ENCODE measurements at places on chromosomes 13 and 19.

DNA sequence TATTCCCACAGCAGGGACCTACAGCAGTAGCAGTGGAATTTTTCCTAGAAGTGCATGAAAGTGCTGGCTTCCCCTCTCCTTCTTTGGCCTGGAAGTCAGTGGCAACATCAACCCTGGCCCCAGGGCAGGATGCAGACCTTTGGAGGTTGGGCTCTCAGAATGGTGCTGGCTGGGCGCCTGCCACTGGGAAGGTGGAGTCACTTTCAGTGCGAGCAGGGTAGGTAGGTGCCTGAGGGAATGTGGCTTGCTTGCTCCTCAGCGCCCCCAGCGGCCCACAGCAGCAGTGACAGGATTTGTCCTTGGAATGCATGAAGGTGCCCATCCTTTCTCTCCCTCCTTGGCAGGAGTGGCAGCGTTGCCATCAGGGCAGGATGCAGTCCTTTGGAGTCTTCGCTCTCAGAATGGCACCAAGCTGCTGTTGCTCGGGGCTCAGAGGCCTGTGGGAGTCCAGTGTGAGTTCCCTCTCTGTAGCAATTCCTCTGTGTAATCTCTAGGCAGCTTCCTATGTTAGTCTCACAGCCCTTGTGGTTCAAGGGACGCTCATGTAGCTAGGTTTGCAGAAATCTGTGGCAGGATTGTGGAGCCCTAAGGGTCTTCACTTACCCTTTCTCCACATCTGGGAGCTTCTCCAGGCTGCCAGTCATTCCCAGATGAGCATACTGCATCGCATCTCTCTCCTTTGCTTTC lies 354.4 kb upstream of the DACH1 start:
- DNase-seq = no peak

GRCh38 chr13:66424422-66424821 lies 805.7 kb downstream of the PCDH9 start:
- DNase-seq = no peak

DNA sequence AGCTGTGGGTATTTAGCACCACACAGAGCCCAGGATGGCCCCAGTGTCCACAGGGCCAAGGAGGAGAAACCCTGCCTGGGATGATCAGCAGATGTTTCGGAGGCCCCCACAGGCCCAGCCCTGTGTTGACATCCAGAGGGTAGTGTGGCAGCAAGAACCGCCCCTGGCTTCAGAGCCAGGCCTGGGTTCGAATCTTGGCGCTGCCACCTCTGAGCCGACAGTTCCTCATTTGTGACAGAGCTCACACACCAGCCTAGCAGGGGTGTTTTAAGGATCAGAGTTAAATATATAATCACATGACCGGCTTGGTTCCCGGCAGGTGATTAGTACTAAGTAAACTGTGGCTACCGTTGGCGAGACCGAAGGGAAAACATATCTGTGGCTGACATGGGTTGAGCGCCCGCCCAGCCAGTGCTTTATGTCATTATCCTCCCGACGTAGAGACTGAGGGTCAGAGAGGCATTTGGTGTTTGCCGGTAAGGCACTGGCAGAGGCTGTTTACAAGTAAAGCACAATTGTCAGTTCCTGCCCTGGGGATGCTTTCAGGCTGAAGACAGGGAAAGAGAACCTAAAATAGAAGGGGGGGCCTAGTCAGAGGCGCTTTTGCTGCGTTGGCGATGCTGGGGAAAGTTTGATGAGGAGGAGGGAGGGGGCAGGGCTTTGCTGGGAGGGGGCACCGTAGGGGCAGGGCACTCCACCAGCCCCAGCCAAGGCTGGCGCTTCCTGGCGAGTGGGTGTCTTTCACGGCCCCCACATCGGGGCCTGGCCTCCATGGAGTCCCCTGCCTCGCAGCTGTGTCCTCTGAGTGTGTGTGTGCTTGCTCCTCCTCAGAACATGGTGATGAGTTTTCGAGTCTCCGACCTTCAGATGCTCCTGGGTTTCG lies 4.8 kb downstream of the PIAS4 start:
- no peak for DNase-seq

DNA sequence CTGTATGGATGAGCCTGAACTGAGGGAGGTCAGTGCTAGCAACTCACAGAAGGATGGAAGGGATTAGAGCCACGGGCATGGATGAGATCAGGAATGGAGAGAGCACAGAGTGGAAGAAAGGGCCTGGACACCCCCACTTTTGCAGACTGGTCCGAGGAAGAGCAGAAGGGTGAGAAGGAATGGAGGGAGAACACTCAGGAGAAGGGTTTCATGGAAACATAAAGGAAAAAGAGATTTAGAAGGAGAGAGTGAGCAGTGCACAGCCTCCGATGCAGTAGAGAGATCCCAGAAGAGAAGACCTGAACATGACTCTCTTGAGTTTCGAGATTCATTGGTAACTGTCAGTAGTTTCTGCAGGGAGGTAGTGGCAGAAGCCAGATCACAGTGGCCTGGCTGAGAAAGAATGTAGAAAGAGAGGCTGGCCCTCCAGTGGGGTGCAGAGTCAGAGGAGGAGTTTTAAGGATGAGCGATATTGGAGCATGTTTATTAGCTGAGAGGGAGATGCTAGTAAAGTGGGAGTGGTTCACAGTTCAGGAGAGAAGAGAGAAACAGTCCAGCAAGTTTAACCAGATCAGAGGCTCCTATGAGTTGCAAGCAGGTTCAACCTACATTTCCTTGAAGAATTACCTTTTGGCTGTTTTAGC lies 108.9 kb downstream of the ZAR1L start:
- no peak for DNase-seq

DNA sequence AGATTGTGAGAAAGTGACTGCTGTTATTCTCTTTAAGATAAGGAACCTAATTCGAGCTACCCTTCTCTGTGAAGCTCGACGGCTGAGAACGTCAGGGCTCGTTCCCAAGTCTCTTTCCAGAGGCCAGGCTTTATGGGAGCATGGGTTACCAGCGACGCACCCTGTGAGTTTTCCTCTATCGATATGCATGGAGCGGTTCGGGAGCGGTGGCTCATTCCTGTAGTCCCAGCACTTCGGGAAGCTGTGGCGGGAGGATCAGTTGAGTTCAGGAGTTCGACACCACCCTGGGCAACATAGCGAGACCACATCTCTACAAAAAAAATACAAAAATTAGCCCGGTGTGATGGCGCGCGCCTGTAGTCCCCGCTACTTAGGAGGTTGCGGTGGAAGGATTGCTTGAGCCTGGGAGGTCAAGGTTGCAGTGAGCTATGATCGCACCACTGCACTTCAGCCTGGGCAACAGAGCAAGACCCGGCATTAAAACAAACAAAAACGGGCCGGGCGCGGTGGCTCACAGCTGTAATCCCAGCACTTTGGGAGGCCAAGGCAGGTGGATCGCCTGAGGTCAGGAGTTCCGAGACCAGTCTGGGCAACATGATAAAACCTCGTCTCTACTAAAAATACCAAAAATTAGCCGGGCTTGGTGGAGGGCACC lies 681 bp upstream of the ZNF606 start:
- no peak for DNase-seq

- DNase-seq = no peak
Observed at GRCh38 chr19:10339380-10339960, at the start of gene ICAM3. ICAM3 (minus strand) TSS chr19:10339624; CDS start chr19:10339614, 10 bp downstream.

GRCh38 chr19:3369337-3370213 lies 3.2 kb downstream of the NFIC start:
- DNase-seq = no peak

- DNase-seq = no peak
Observed at GRCh38 chr13:98541701-98542203, 35.2 kb downstream of the STK24 start.

All from brain microvascular endothelial cell (primary cell).